CD4-positive, alpha-beta T cell treated with Interleukin-2 at 100 ng/mL for 4 hours (primary cell): ENCODE measurements at places on chromosomes 4 and X.
A peak's percentile ranks its signal among the peaks of the same experiment; 100 is the strongest.

- no peak for DNase-seq
These were observed 18.8 kb upstream of the CLDN34 start for GRCh38 chrX:9948406-9948805.

GRCh38 chr4:112898357-112899141 lies 150.9 kb upstream of the ANK2 start:
- no peak for DNase-seq

- no peak for DNase-seq
These were observed 472.3 kb downstream of the GRID2 start for GRCh38 chr4:92776080-92776479.

DNA sequence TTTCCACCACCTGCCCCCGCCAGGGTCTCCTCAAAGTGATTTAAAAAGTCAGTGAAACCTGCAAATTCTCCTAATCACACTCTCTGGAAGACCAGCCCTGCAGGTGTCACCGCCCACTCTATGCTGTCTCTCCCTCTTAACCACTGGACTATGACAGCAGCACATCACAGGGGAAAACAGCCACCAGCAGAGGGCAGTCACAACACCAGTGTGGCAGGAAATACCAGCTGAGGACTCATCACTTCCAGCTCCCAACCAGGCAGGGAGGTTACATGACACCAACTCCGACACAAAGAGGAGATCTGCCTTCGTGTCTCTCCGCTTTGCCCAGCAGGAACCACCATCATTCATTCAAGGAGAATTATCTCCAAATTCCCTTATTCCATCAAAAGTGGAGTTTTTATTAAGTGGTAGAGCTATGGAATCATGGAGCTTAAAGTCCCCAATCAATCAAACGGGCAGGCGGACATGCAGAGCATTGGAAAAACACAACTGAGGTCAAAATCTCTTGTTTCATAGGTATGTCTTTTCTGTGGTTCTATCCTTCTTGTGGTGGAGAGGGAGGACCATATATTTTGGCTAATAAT lies 91.3 kb downstream of the NSUN7 start:
- peak; percentile 54 for DNase-seq

- no peak for DNase-seq
These were observed 51.2 kb downstream of the INTS12 start for GRCh38 chr4:105657117-105657765.

- peak; percentile 37 for DNase-seq
These were observed 2.0 kb downstream of the DDX3X start for GRCh38 chrX:41335958-41336331.
